Lower lobe of right lung (tissue), 2 donors: ENCODE measurements at places on chromosomes 1 and 21.

DNA sequence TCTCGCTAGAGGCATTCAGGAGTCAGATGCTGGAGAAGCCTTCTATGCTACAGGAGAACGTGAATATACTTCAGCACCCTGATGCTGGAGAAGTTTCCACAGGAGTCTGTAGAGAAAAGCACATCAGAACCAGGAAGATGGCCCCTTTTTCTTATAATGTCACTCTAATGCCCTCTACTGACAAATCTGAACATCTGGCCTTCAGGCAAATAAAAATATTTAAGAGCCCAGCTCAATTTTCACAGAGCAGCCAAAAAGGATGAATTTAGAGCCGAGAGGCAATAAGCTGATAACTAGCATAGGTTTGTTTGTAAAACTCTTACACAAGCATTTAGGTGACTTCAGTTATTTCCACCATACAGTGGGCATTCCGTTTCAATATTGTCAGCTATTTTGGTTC, 3.8 kb upstream of the RRP15 start:
- no peak for DNase-seq

DNA sequence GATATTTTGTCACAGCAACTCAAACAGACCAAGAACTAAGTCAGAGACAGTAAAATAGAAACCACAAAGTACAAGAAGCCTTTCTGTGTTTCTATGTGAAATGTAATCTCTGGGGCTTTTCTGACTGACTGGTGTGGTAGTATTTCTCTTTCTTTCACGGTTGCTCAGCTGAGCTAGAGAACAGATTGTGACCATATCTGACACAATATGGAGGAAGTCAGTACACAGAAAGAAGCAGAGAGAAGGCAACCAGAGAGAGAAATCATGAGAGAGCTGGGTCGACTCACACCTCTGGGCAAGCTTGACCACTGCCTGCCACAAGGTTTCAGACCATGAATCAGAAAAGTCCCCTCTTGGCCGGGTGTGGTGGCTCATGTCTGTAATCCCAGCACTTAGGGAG, 208.9 kb upstream of the GREM2 start:
- DNase-seq, result no peak

GRCh38 chr1:24715658-24716057, 29.6 kb upstream of the CLIC4 start:
- DNase-seq, result no peak

GRCh38 chr1:59520194-59520593, 223.3 kb downstream of the FGGY start:
- DNase-seq, result no peak

- DNase-seq, result no peak
Observed at GRCh38 chr1:27521861-27522431, 32.0 kb upstream of the WASF2 start.

DNA sequence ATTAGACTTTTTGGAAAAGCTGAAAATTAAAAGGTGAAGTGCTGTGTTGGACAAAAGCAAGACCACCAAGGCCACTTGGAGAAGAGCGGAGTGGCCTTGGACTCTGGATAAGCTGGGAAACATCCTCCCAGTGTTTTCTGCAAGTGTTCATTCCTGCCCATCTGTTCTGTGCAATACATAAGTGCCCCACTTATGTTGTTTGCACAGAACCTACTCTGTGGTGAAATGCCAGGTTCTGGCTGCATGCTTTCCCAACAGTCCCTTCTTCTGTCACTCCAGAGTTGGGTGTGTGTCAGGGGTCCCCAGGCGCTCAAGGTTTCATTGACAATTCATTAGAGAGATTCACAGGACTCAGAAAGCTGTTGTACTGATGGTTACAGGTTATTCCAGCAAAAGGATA, 30.3 kb downstream of the NHLH2 start:
- DNase-seq, result no peak

DNA sequence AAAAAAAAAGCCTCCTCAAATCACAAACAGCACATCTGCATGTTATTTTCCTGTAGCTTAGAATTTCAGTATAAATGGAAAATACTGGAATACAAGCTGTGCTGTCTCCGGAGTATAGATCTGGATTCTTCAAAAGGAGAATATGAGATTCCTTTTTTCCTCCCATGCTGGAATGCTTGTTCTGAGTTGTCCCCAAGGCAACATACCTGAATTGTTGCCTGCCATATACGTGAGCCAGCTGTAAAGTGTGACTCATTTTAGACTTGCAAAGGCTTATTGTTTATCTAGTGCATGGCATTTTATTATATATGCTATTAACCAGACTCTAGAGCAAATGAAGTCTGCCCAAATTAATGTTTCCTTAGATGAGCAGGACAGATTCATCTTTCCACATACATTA, 95.0 kb upstream of the C1orf105 start:
- DNase-seq, result no peak

GRCh38 chr1:115213130-115213529, 123.8 kb upstream of the TSPAN2 start:
- DNase-seq, result no peak

DNA sequence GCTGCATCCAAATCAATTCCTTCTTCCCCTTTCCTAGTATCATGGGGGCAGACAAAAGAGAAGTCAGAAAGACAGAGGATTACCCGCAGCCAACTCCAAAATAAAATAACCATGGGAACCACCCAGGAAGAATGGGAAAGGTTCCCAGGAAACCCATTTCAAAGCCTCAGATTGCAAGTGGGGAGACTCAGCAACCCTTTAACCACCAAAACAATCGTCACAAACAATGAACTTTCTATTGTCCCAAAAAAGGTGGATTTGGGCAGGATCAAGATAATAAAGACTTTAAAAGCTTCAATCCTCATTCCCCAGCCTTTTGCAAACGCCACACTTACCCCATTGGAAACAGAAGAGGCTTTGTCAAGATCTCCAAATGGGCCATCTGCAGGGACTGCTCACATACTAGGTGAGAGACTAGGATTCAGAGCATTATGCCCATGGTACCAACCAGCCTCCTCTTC, 5.1 kb downstream of the TIAM1 start:
- no peak for DNase-seq

DNA sequence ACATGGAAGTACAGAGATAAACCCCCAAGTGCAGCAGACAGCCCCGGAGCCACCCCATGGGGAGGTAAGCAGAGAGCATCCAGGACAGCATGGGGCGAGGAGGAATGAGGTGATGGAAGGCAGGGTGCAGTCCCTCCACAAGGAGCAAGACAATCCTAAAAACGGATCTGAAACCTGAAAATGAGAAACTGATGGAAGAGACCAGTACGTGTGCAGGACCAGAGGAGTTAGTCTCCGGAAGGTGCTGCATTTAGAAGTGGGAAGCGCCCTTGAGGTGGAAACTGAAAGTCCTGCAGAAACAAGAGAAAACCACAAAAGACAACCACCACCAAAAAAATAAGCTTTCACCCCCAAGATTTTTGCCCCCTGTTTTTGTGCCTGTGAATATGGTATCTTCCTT, 17.4 kb upstream of the DDOST start:
- no peak for DNase-seq

DNA sequence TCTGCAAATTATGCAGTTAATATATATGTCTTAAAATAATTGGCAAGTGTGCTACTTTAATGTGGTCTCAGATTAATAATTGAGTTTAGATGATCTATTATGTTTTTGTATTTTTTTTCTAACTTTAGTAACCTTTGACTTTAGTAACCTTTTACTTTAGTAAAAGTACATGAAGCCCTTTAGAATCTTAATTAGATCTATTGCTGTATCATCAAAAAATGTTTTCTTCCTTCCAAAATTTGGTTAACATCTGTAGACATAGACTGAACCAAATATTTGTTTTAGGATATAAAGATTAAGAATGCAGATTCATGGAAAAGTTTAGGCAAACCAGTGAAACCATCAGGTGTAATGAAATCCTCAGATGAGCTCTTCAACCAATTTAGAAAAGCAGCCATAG, 25.7 kb upstream of the EPHX4 start:
- DNase-seq, result no peak

- DNase-seq, result no peak
Observed at GRCh38 chr1:11550664-11551283, 71.8 kb downstream of the DISP3 start.

DNA sequence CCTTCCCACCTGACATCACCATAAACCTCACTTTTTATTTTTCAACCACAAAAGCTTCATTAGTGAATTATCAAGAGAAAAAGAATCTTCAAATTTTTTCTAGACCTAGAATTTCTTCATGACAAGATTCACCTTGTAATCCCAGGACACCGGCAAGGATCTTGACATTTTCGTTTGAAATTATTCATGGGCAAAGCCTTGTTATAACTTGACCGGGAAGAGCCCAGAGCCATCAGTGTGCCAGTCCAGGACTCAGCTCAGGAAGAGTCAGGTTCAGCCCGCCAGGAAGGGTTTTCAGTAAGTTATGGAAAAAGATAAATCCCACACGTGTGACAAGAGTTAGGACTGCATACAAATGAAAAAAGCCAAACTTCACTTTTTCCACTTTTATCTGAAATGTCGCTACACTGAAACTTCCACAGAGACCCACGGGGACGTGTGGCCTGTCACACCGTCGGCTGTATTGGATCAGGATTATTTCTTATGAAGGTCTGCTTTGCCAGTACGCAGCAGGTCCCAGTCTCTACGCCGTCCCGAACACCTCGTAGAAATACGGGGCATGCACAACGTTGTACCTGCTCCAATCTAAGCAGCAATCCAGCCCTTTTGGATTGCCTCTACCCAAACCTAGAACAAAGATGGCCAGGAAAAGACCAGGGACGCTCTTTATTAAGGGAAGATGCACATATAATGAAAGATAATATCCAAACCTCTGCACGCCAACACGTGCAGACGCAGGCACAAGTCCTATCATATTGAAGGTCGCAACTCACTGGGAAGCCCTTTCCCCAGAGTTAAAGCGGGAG, 916 bp downstream of the F3 start:
- DNase-seq, result no peak

- peak; percentile 80 for DNase-seq
Observed at GRCh38 chr1:203117611-203118575, 9.6 kb upstream of the ADORA1 start.

GRCh38 chr1:184843732-184844495, 89.3 kb upstream of the EDEM3 start:
- DNase-seq, result no peak

DNA sequence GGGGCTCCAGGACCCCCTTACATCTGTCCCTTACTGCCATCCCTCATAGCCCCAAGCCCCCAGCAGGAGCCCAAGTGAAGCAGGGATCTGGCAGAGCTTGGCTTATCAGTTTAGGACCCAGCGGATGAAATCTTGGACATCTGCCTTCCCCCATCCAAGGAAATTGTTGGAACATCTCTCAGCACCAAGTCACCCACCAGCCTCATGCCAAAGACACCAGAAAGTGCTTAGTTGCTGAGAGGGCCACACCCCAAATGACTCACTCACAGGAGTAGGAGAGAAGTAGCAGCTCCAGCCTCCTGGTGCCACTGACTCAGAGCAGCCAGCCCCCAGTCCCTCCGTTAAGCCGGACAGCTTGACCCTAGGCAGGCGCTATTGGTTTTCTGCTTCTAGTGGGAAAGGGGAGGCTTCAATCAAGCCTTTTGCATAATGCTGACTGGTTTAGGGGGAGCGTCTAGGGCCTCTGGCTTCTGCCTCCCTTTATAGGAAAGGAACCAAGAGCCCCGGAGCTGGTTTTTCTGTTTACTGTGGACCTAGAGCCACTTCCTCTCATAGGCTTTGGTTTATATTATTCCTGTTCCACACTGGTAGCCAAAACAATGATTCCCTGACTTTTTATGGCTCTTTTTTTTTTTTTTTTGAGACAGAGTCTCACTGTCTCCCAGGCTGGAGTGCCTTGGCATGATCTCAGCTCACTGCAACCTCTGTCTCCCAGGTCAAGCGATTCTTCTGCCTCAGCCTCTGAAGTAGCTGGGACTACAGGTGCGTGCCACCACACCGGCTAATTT, 114.2 kb upstream of the IPO9 start:
- DNase-seq, result peak; percentile 83

GRCh38 chr1:79663916-79664315, 657.4 kb upstream of the ADGRL4 start:
- DNase-seq, result no peak

DNA sequence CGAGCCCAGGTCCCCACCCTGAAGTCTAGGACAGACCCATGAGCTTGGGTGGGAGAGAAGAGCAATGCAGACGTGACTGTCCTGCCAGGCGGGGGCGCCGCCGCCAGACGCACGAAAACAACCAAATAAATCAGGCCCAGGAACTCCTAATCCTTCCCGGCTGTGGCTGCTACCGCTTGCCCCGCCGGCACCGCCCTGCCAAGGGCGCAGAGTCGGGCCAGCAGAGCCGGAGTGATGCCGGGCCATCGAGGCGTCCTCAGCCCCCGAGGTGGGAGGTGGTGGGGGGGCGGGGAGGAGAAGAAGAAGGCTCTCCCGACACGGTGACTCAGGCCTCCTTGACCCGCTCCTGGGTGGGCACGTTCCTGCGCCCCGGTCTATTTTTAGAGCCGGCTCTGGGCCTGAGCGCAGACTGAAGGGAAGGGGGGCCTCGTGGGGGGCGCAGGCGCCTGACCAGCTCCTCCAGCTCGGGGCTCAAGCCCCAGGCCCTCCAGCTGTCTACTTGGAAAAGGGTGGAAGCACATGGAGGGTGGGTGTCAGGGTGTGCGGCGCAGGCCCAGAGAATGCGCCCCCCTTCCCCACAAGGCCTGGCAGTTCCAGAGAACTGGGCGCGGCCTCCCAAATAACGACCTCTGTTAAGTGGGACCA, 10.7 kb upstream of the COL16A1 start:
- no peak for DNase-seq

DNA sequence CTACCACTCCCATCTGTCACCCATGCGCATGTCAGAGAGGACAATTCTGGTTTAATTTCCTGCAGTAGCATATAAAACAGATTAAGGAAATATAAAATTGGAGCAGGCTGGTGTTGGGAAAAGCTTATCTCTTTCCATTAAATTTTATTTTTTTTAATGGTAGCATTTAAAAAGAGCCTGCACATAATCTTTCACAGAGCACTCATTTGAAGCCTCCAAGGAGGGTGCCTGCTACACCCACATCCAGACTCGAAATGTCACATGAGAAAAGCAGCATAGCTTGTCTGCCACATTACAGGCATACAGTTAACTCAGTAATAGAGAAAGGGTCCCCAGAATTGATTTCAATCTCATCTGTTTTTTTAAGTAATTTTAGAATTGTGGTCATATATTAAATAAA, 599.0 kb downstream of the KIF26B start:
- no peak for DNase-seq

- no peak for DNase-seq
Observed at GRCh38 chr1:184163674-184164465, 112.3 kb downstream of the TSEN15 start.

DNA sequence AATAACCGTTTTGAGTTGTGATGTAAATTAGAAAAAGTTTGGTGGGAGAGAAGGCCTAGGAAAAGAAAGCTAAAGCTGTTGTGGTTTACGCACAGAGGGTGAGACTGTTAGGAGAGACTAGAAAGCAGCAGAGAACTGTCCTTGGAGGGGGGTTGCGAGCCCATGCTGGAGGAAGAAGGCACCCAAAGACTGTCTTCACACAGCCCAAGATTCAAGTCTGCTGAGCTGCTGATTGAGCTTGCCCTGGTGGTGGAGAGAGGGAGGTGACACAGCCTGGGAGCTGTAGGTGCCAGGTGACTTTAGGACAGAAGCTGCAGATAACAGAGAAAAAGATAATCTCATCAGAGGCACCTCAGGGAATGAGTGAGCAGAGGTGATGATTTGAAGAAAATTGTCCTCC, 18.3 kb upstream of the TLR5 start:
- no peak for DNase-seq
